ENCODE measurements at places on chromosomes 7 and 10.

GRCh38 chr7:120955577-120956149, 5.1 kb downstream of the ING3 start:
- DNase-seq, result no peak

DNA sequence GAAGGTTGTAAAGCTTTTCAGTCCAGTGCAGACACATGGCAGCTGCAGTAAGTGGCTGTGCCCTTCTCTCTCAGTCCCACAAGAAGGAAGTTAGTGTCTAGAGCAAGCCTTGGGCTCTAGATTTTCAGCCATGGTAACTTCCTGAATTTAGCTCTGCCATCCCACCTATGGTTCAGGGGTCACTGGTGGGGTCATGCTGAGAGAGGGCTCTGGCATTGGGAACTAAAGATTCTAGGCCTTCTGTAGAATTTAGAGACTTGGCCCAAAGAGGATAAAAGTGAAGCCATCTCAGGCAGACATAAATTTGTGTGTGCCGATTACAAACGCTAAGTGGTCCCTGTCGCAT, 113.5 kb downstream of the COL13A1 start:
- DNase-seq, result no peak

DNA sequence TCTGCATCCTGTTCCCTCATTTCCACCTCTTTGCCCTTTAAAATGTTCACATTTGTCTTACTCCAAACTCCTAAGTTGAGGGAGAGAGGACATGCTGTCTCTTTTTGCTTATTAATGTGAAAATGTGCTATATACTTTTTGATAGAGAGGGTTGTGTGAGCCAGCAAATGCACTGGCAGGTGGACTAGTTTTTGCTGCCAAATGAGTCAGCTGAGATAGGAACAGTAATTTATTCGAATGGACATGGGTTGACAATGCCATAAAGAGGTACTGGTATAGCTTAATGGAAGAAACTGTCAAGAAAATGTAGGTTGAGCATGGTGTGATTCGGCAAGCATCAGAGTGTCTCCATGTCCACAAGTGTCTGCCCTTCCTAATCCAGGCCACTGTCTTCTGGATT, 9.2 kb upstream of the TRUB1 start:
- DNase-seq, result no peak

- DNase-seq, result no peak
Observed at GRCh38 chr10:4058514-4059029, 273.6 kb upstream of the KLF6 start.

DNA sequence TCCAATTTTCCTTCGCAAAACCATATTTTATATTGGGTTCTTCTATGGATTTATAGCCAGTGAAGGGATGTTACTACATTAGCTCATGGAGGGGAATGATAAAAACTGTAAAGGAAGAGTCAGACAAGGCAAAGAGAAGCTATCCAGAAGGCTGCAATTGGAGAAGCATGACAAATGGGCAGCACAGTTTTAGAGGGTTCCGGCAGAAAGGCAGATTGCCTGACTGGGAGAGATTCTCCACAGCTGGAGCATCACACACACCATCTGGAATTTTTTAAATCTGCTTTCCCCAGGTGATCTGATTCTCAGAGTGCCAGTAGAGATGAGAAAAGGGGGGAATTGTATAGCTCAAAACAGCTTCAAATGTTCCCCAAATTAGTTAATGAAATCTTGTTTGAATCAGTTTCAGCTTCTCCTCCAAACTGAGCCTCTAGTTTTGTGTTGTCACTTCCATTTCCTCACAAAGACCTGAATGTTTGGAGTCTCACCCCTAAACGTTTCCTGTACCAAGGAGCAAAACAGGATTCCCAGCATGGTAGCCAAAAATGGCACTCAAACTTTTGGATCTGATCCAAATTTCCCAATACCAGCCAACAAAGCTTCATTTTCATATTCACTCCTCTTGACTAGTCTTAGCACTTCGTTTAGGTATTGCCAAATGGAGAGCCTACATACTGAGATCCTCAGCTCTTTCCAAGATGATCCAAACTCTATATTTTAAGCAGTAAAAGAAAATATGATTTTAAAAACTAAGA, 177.5 kb downstream of the HPSE2 start:
- DNase-seq, result no peak

GRCh38 chr10:100737355-100738054, 7.9 kb upstream of the PAX2 start:
- DNase-seq, result no peak

DNA sequence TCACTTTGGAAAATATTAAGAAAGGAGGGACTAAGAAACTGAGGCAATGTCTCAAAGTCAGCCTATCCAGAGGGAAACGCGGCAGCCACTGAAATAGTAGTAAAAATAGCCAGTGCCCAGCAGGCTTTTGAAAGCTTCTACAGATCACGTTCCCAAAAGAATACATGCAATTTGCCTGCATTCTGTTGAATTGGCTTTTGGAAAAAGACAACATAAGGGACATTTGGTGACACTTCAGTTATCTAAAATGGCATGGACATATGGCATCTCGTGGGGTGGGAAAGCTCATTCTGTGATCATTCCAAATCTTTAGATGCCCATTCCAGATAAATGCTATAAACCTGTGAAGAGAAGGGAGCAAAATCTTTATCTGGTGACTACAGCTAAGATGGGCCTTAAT, 82.8 kb upstream of the PDE1C start:
- no peak for DNase-seq

- DNase-seq, result no peak
Observed at GRCh38 chr10:49176310-49177268, 11.6 kb downstream of the TMEM273 start.

DNA sequence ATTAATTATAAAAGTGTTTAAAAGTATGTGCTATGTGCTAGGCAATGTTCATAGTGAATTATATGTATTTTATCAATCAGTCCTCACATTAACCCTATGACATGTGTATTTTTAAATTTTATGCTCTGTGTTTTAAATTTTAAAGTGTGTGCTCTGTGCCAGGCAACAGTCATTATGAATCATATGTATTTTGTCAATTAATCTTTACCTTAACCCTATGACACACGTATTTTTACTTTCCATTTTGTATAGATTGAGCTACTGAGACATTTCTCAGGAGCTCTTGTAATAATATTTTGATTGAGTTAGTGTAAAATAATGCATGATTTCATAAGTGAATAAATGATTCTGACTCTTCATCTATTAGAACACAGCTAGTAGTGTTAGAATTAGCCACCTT, 117.8 kb downstream of the THSD7A start:
- no peak for DNase-seq

- no peak for DNase-seq
Observed at GRCh38 chr7:144100607-144101006, 8.8 kb upstream of the OR2A2 start.

GRCh38 chr7:41169317-41169716, 533.6 kb downstream of the INHBA start:
- DNase-seq, result no peak

DNA sequence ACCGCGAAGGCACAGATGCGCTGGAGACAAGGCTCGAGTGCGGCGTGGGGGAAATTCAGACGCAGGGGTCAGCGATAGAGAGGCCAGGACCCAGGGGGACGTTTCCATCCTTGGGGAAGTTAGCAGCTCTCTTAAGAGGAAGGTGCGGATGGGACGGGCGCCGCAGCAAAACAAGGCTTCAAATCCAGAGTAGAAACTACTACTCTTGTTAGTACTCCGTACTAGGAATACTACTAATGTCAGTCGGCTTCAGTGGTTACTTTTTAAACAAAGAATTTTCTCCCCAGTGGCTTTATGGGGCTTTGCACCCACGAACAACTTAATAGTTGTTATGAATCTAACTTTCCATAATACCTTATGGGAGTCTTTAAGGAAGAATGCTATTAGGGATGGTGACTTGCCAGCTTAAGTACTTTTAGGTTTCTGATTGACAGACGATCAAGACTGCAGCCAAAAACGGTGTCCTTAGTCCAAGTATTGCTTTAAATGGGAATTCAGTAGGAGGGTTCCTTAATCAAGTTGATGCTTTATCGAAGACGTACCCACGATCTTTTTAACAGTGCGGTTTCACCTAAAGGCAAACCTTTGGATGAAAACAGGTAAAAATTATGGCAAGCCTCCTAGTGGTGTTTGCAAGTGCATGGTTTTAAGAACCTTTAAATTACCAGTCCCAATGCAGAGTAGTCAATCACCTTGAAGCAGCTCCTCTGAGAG, 812 bp upstream of the IDE start:
- no peak for DNase-seq

DNA sequence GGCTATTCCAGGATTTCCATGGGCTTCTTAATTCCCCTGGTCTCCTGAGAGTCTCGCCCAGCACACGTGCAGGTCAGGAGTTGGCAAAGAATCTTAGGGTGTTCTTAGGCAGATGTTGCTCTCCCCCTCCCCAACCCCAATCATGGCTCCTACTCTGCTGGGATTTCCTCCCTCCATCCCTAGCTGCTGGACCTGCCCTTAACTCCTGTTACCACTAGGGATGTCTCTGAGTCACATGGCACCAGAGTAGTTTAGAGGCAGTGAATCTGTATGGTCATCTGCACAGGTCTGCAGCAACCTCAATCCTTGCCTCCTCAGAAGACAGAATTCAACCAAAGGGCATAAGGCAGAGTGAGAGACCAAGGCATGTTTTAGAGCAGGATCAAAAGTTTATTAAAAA, 51.8 kb upstream of the CHST3 start:
- no peak for DNase-seq

- no peak for DNase-seq
Observed at GRCh38 chr10:93124580-93125318, 51.1 kb downstream of the CYP26A1 start.

- no peak for DNase-seq
Observed at GRCh38 chr7:29843093-29843492, 36.8 kb downstream of the WIPF3 start.

DNA sequence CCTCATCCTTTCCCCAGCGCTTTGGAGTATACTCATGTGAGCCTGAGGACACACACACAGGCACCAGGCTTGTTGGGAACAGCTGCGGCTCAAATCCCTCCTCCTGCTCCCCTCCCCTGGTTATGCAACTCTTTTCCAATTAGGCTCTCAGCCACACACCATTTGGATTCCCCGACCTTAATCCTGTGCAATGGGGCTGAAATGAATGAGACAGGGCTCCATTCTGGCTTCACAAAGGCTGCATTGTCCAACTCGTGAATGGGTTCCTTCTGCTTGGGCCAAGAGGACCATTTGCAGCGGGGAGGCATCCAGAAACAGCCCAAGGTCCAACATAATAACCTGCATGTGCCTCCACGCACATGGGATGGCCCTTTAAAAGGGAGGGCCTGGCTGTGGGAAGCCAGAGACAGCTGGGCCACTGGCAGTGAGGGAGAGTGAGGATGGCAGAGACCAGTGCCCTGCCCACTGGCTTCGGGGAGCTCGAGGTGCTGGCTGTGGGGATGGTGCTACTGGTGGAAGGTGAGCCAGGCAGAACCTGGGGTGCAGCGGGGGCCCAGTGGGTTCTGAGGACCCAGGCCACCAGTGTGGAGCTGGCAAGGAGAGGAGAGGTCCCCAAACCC, at the start of gene RGR:
Gene RGR (plus strand): TSS at position 403 of the 620 bp plus-strand sequence. CDS start 38 bp downstream, at position 441.
- DNase-seq, result no peak

DNA sequence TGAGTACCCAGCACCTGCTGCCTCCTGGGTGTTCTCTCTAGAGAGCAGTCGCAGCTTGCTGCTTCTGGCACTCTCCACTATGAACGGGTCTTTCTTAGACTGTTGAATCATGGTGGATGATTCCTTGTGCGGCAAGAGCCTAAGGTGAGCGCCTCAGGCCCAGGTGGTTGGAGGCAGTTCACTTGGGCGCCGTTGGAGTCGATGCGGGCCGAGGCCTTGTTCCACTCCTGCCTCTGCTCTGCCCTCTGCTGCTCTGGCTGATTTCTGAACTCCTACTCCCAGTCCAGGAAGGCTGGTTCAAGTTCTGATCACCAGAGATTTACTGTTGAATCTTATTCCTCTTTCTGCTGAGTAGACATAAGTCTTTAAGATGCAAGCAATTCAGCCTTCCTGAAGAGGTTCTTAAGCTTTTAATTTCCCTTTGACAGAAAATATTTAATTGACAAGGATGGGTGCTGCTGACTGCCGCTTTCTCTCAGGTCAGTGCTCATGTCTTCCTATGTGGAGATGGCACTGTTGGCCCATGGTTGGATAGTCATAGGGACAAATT, 10.4 kb downstream of the YKT6 start:
- DNase-seq, result no peak

DNA sequence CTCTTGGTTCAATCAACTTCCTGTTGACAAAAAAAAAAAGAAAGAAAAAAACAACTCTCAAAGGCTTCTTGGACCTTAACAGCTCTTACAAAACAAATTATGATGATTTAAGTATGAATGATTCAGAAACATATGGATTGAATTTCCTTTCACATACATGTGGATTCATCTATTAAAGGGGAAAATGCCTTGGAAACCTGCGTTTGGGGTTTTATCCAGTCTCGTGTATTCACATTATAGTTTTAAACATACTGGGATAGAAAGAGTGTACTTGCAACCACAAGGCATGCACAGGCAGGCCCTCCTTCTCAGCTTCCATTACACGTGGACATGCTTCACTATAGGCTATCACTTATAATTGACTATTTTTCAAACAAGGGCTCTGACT, 286.7 kb downstream of the INHBA start:
- no peak for DNase-seq

GRCh38 chr7:100373261-100373831, at the start of gene PILRA:
Gene PILRA, plus strand, starts transcription at chr7:100373487. Its CDS starts 170 bp downstream, at chr7:100373657.
- no peak for DNase-seq

DNA sequence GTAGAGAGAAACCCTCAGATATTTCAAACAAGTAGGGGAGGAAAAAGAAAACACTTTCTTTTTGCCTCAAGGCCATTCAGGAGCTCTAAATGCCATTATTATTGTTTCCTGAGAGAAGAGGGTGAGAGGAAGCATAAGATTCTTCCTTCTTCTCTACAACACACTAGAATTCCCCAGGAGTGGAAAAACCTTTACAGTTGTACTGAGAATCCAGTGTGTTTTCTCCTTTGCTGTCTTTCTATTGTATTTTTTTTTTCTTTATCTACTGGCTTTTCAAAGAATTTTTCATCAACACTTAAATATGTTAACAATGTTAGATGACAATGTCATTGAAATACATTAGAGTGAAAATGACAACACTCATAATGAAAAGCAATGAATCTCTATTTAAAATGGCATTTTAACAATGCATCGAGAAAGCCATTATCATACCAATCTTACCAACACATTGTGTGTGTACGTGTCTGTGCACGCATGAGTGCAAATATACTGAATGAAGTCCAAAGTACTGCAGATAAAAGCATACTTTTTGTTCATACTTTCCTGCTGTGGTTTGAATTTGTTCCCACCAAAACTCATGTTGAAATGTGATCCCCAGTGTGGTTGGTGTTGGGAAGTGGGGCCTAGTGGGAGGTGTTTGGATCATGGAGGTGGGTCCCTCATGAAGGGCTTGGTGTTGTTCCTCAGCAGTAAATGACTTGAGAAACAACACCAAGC, 24.2 kb upstream of the MACC1 start:
- no peak for DNase-seq
